ENCODE measurements at places on chromosomes 5 and 9.

GRCh38 chr9:34869390-34869789, 88.7 kb upstream of the PHF24 start:
- DNase-seq: no peak

- peak; percentile 54 for DNase-seq
Observed at GRCh38 chr5:159316519-159317383, 13.5 kb downstream of the IL12B start.

DNA sequence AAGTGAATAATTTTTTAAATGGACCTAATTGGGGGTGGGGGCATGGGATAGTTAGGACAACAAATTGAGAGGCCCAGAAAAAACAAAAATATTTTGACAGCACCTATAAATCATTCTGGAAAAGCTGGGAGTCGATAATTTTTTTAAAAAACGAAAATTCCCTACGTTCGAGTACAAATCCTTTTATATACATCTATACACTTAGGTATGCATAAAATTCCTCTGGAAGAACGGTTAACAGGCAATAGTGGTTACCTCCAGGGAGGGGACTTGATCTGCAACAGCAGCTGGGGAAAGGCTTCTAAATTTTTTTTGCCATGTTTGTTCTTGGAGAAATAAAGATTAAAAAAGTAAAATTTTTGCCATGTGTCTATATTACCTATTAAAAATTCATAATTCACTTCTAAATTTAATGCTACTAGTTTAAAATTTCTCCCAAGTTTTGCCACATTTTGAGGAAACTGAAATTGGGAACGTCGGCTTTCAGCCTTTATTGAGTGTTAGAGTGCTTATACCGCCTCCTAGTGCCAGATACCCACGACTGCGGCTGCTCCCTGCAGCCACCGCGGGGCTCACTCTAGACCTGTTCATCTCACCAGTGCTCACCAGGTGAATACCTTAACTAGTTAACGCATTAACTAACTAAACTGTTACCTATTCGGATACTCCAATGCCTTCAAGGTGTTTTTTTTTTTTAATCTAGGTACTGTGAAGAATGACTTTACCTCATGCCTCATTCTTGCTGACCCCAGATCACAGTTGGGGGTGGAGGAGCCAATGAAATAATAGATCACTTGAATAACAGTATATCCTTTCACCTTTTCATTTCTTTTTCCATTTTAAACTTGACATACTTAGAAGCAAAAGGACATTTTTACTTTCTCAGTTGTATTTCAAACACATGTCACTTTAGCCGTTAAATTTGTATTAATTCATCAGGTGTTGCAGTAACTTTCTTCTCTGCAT, 1.8 kb upstream of the BHMT start:
- no peak for DNase-seq

GRCh38 chr5:150511578-150512367, 3.8 kb downstream of the NDST1 start:
- DNase-seq: no peak

- no peak for DNase-seq
Observed at GRCh38 chr9:130890870-130891687, 5.5 kb downstream of the QRFP start.

Measured in fibroblast of the conjunctiva (primary cell).